ENCODE measurements at places on chromosomes 7 and 10.

- DNase-seq = no peak
Measured at GRCh38 chr7:128917122-128917521, 6.6 kb upstream of the KCP start.

- no peak for DNase-seq
Measured at GRCh38 chr10:131843881-131844284, 56.9 kb upstream of the PPP2R2D start.

- no peak for DNase-seq
Measured at GRCh38 chr10:103823706-103824272, 31.6 kb downstream of the SH3PXD2A start.

- DNase-seq = no peak
Measured at GRCh38 chr7:95609277-95609971, 13.1 kb upstream of the PDK4 start.

DNA sequence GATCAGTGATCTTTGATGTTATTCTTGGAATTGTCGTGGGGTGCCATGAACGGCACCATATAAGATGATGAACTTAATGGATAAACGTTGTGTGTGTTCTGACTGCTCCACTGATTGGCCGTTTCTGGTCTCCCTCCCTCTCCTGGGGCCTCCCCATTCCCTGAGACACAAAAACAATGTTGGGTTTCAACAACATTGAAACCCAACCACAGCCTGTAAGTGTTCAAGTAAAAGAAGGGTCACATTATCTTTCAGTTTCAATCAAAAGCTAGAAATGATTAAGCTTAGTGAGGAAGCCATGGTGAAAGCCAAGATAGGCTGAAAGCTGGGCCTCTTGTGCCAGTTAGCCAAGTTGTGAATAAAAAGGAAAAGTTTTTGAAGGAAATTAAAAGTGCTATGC, 19.5 kb downstream of the EN2 start:
- no peak for DNase-seq

- DNase-seq = no peak
Measured at GRCh38 chr10:27908231-27908630, 90.6 kb downstream of the ODAD2 start.

DNA sequence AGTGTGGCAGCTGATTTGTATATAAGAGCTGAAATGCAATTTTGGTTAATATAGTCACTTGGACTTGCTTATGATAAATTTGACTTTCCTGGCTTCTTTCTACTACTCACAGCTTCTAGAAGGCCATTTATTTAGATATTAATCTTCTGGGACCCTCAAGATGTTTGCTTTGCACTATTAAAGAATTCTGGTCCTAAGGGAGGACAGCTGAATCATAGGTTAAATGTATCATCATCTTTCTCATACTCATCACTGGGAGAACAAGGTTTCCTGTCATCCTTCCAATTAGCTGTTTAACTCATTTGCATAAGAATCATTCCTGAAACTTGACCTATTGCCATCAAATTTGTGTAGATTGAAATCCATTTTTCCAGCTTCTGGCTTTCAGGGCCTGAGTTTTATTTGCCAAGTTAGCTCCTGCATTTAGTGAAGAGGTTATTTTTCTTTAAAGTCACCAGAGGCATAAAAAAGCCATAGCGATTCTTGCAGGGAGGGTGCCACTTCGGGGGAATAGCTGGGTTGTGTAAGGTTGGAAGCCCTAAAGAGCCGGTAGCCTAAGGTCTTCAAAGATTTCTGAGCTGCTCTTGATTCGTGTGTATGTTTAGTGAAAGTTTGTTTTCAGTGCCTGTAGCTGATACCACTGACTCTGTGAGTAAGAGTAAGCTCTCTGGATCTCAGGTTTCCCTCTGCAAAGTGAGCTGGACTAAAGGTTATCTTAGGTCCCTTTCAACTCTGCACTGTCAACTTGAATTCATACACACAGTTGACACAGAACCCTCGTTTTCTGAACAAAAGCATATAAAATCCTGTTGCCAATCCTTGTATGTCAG, 4.3 kb downstream of the MAP3K8 start:
- DNase-seq = no peak

DNA sequence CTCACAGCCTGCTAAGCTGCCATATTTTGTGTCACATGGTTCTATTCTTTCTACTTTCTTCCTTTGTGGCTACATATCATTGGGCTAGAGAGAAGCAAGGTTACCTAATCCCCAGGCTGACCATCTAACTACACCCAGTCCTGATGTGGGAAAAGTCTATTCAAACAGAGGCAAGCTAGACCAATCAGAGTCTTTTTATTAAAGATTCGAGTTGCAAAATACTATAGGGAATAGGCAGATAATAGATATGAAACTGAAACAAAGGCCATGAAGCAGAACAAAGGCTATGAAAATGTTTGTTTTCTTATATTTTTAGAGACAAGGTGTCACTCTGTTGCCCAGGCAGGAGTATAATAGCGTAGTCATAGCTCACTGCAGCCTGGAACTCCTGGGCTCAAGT, 36.7 kb downstream of the MTERF1 start:
- DNase-seq = no peak

- no peak for DNase-seq
Measured at GRCh38 chr7:77959080-77959479, 160.5 kb downstream of the PHTF2 start.

DNA sequence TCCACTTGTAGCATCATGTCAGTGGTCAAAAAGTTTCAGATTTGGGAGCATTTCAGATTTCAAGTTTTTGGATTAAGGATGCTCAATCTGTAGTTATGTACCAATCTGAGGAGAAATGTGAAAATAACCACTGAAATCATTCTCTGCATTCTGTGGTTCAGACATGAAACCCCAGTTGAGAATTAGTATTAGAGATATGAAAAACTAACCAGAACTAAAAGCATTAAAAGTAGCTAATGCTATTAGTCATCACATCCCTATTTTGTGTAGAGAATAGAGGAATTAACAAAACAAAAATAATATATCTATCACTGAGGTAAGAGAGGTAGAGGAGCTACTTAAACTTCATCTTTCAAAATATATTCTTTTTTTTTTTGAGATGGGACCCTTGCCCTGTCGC, 28.0 kb downstream of the MICU1 start:
- no peak for DNase-seq

- no peak for DNase-seq
Measured at GRCh38 chr7:101137651-101138212, 10.8 kb downstream of the SERPINE1 start.

DNA sequence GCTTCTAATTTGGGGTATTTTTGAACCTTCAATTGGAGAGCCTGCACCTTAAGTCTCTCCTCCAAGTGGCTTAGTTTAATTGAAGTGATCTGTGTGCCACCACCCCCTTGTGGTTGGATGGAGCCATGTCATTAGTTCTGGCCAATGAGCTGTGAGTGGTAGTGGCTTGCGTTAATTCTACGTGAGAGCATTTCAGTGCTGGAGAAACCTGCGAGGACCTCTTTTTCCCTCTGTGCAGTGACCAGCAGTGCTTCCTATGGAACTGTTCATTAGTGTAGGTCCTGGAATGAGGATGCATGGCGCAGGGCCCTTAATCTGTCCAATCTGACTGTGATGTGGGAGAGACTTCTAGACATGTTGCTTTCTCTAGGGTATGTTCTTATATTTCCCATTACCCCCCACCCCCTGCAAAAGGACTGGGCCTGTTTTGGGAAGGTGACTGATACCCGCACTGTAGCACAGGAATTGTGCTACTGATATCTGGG, 3.8 kb downstream of the HILPDA start:
- DNase-seq = peak; percentile 35

DNA sequence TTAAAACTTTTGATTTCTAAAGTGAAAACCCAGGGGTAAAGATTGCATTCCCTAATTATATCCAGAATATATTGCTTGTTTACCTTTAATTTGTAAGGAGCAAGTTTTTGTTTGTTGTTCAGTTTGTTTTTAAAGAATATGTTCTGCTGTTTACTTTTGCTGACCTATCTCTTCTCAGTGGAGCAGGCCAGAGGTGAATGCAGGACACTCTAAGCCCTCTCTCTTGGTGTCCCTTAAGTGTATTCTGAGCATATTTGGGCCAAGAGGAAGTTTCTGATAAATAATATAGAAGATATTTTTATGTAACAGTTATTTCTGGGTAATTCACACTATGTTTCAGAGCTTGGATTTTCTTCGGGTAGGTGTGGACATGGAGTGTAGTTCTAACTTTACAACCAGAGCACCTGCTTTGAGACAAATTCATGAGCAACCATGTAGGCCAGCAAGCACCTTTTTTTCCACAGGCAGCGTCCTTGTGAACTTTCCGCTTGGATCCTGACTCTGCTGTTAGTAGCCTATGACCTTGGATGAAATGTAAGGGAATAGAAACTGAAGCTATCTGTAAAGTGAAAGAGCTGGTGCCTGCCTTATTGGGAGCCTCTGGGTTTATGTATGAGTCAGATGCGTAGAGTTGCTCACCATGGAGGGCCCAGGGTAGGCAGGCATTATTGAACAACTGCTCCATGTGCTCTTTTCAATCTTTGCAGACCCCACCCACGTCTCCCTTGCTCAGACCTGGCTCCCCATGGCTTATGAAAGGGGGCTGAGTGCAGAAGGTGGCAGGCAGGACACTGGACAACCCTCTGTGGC, 16.1 kb downstream of the OGDH start:
- DNase-seq = no peak

DNA sequence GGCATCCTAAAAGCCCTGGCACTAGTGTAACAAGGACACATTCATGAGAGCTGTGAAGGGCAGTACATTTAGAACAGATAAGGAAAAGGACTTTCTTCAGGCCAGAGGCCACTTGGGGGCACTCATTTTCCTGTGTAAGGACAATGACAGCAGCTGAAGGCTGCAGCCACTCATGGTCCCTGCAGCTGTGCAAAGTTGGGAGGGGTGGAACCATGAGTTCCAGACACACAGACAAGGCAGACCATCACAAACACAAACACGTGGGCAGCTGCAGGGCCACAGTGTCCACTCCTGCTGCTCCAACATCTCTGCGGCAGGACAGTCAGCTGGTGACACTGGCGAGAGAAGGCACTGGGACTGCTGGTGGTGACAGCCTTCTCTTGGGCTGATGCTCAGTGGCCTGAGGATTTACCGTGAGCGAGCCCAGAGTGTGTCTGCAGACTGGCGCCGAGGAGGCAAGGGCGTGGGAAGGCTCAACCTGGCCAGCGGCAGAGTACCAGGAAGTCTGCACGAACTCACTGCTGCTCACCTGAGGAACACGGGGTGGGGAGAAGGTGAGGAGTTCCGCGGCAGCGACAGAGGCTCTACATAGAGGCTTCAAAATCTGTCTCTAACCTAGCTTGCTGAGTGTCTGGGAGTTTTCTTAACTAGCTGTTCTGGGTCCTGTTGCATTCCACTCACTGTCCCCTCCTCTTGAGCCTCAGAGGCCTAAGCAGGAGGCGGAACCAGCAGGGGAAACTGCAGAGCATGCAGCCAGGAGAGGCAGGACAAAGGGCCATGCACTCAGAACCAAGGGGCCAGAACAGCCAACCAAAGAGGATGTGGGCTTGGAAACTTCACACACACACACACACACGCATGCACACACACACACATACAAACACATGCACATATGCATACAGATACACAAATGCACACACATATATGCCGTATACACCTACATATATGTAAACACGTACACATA, 76.5 kb upstream of the DDC start:
- no peak for DNase-seq

- DNase-seq = no peak
Measured at GRCh38 chr10:6036861-6037321, 25.3 kb downstream of the IL2RA start.

GRCh38 chr10:77599651-77600050, 38.0 kb downstream of the KCNMA1 start:
- DNase-seq = no peak

- peak; percentile 16 for DNase-seq
Measured at GRCh38 chr10:78657163-78657861, 411.5 kb upstream of the ZMIZ1 start.

DNA sequence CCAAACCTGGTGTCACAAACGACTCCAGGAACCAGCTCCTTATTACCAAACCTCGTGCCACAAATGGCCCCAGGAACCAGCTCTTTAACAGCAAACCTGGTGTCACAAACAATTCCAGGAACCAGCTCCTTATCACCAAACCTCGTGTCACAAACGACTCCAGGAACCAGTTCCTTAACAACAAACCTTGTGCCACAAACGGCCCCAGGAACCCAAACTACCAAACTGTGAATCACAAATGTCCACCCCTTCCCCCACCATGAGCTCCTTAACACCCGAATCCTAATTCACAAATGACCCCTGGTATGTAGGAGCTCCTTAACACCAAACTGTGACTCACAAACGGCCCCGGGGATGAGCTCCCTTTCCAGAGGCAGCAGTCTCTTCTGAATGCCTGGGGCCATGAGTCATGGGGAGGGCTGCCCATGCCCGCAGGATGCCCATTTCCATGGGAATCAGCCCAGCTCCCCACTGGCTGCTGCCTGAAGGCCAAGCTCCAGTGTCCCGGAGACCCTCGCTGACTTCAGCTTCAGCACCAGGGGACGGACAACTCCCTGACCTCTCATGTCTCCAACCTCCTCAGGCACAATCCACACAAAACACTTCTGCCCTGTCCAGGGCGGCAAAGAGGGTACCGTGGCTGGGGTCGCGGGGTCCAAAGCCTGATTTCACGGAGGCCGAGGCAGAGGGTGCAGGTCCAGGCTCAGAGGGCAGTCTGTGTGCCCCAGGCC, 213.1 kb downstream of the ELFN1 start:
- no peak for DNase-seq

GRCh38 chr7:140669352-140669751, 3.4 kb upstream of the ADCK2 start:
- no peak for DNase-seq

- no peak for DNase-seq
Measured at GRCh38 chr10:29472301-29473086, 162.3 kb downstream of the SVIL start.

DNA sequence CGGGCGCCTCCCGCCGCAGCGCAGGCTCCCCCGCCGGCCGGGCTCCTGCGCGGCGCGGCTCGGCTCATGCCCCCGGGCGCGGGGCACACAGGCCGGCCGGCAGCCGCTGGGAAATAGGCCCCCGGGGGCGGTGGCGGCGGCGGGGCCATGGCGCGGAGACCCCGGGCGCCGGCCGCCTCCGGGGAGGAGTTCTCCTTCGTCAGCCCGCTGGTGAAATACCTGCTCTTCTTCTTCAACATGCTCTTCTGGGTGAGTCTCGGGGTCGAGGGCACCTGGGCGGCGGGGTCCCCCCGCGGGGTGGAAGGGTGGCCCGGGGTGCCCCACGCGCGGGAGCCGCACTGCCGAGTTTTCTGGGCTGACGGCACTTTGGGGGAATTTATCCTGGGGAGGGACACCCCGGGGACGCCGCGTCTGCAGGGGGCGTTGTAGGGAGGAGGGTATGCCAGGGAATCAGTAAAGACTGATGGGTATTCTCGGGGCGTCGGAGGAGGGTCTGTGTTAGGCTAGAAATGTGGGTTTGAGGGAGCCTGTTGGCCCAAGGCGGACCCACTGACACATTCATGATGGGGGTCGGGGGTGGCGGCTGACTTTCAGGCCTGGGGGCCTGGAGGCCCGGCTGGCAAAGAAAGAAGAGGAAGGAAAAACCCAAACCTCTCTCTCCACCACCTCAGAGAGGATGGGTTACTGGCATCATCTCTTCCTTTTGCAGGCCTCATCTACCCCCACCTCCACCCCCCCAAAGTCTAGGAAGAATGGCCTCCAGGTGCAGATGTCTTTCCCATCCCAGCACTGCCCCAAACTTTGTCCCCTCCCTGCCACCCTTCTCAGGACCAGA, 544 bp downstream of the TSPAN33 start:
- DNase-seq = no peak

- no peak for DNase-seq
Measured at GRCh38 chr7:159031750-159032149, 112.9 kb downstream of the VIPR2 start.

Data from NCI-H187 (cell line).